Osteocyte (in vitro differentiated cells): ENCODE measurements at places on chromosomes 12 and 14. TPM values are rescaled to one million over a fixed set of nuclear protein-coding genes. Genes with fewer than 3 reads are reported as not detected.

- H3K36me3 ChIP-seq: no peaks in the 10 kb centered on the region
- H3K27ac ChIP-seq: no peak overlapping the region
- DNase-seq: peak; percentile 86
- H3K4me3 ChIP-seq: no peak overlapping the region
- H3K4me1 ChIP-seq: peaks cover 14% of the 10 kb centered on the region
Measured at GRCh38 chr12:120598674-120599463, 17.7 kb upstream of the POP5 start.

The C14orf93 gene
- total RNA-seq: 11.4 and 12.4 TPM in 2 replicates

The PRB3 gene
- not detected in 2 replicates for total RNA-seq

The RNASE7 gene
- not detected in 2 replicates for total RNA-seq

The DAO gene
- not detected in 2 replicates for total RNA-seq

DNA sequence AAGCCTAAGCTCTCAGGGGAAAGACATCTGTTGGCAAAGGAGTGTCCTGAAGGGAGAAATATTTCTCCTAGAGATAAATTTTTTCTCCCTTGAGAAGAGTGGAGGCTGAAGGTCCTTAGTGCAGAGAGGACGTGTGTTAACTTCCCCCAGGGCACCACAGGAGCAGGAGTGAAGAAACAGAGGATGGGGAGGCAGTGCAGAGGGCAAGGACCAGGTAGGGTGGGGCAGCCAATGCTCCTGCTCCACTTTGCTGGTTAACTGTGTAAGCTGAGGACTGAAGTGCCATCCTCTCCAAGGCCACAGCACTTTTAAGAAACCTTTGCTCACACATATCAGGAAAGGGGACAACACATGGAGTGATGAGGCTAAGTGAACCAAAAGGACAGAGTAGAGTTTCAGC, 4.0 kb downstream of the L3HYPDH start:
- H3K27me3 ChIP-seq: no peaks in the 10 kb centered on the region
- H3K4me3 ChIP-seq: no peak overlapping the region
- peaks cover 16% of the 10 kb centered on the region for H3K36me3 ChIP-seq
- H3K27ac ChIP-seq: peak overlapping the region; percentile 63

- no peaks in the 10 kb centered on the region for H3K27me3 ChIP-seq
- H3K36me3 ChIP-seq: peaks cover 4% of the 10 kb centered on the region
- no peak overlapping the region for H3K27ac ChIP-seq
- no peak overlapping the region for H3K4me3 ChIP-seq
- H3K4me1 ChIP-seq: peaks cover 2% of the 10 kb centered on the region
- DNase-seq: no peak
Measured at GRCh38 chr12:83016991-83017390, 330.3 kb downstream of the TMTC2 start.

The ITGB7 gene
- total RNA-seq: 0.83 TPM in 1 of 2 replicates, not detected in the other

GRCh38 chr14:86780876-86781510, 1212.0 kb downstream of the GALC start:
- H3K27ac ChIP-seq: no peak overlapping the region
- DNase-seq: no peak
- H3K36me3 ChIP-seq: no peaks in the 10 kb centered on the region
- no peak overlapping the region for H3K4me3 ChIP-seq
- H3K27me3 ChIP-seq: no peaks in the 10 kb centered on the region

DNA sequence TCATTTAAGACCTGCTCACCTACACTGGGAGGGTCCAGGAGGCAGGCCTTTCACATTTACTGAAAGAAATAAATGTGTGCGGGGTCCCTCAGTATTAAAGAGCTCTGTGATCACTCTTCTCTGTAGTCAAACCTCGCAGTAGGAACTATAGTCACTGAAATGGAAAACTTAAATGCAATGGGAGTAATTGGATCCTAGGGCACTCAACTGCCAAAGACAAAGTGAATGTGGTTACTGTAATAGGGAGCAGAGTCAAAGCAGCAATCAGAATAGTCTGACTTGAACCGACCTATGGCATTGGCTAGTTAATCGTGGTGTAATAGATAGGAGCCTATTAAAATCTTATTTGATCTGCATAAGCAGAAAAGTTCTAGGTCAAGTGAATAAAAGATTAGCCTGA, 26.6 kb upstream of the DYRK2 start:
- H3K36me3 ChIP-seq: no peaks in the 10 kb centered on the region
- no peaks in the 10 kb centered on the region for H3K27me3 ChIP-seq
- no peaks in the 10 kb centered on the region for H3K4me1 ChIP-seq
- DNase-seq: no peak
- no peak overlapping the region for H3K27ac ChIP-seq

DNA sequence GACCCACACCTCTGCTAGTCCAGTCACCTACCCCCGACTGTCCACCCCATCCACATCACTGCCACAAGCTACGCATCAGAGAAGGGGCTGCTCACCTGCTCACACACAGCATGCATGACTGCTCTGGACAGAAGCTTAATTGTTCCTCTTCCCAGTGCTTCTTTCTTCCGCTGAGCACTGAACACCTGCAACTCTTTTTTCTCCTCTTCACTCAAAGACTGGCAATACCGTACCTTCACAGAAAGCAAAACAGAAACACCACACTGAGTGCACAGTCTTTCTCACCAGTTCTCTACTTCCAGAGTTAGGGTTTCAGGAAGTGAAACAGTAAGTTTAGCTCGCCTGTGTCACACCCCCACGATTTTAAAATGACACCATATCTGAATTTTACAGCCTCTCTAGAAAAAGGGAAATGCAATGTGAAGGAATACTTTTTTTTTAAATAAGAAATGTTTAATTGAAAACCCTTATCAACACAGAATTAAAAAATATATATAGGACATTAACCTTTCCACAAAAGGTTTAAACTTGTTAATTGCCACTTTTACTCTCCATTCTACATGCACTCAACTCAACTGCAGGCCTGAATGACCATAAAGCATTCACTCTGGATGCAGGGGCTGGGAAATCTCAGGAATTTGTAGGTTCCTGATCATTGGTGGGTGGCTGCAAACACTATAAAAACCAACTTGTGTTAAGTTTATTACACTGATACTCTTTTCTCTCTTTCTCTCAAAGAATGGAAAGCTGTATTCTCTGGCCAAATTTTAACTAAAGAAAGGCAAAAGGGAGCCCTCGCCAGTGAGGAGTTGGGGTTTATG, 120.0 kb downstream of the PRICKLE1 start:
- H3K4me3 ChIP-seq: no peak overlapping the region
- no peaks in the 10 kb centered on the region for H3K27me3 ChIP-seq
- peaks cover 59% of the 10 kb centered on the region for H3K36me3 ChIP-seq
- DNase-seq: no peak
- H3K4me1 ChIP-seq: peaks cover 30% of the 10 kb centered on the region
- H3K27ac ChIP-seq: no peak overlapping the region

The OR6S1 gene
- total RNA-seq: not detected in 2 replicates

DNA sequence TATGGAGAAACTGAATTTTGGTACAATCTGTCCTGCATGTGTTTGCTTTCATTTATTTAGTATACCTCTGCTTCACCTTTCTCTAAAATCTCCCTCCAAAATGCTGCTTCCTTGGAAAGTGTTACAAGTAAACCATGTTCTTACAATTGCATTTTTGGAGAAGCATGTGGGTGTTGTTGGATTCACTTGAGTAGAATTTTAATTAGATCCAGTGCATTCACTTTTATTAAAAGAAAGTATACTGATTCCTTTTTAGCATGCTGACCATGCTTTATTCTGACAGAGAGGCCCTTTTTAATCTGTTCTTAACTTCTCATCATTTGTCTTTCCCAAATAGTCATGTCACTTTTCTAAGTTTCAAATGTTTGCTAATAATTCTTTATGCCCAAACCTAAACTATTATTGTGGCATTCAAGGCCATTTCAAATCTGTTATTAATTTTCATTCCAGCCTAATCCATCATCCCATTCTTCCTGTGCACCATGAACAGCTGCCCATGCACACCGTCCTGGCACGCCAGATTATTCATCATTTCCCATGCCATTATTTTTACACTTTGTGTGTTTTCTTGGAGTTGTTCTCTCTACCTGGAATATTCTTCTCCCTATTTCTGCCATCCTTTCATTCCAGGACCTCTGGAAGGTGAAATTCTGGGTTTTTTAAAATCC, 90.7 kb downstream of the METTL25 start:
- no peak overlapping the region for H3K27ac ChIP-seq
- no peaks in the 10 kb centered on the region for H3K27me3 ChIP-seq
- no peak overlapping the region for H3K4me3 ChIP-seq
- H3K36me3 ChIP-seq: peaks cover 5% of the 10 kb centered on the region
- no peak for DNase-seq

- no peak for DNase-seq
- no peak overlapping the region for H3K27ac ChIP-seq
- H3K27me3 ChIP-seq: peaks cover 31% of the 10 kb centered on the region
- H3K4me1 ChIP-seq: no peaks in the 10 kb centered on the region
- no peak overlapping the region for H3K4me3 ChIP-seq
Measured at GRCh38 chr14:77086951-77087350, 11.1 kb upstream of the CIPC start.

GRCh38 chr12:6850796-6851152, 312 bp downstream of the CDCA3 start:
- H3K27me3 ChIP-seq: no peaks in the 10 kb centered on the region
- peaks cover 16% of the 10 kb centered on the region for H3K36me3 ChIP-seq
- H3K27ac ChIP-seq: peak overlapping the region; percentile 99
- H3K4me1 ChIP-seq: peaks cover 34% of the 10 kb centered on the region

The TMEM52B gene
- total RNA-seq: not detected in 2 replicates

The CLEC2A gene
- not detected in 2 replicates for total RNA-seq

- no peak overlapping the region for H3K27ac ChIP-seq
- no peak overlapping the region for H3K4me3 ChIP-seq
- H3K27me3 ChIP-seq: no peaks in the 10 kb centered on the region
- no peak for DNase-seq
Measured at GRCh38 chr12:51962737-51963136, 11.2 kb downstream of the ACVR1B start.

DNA sequence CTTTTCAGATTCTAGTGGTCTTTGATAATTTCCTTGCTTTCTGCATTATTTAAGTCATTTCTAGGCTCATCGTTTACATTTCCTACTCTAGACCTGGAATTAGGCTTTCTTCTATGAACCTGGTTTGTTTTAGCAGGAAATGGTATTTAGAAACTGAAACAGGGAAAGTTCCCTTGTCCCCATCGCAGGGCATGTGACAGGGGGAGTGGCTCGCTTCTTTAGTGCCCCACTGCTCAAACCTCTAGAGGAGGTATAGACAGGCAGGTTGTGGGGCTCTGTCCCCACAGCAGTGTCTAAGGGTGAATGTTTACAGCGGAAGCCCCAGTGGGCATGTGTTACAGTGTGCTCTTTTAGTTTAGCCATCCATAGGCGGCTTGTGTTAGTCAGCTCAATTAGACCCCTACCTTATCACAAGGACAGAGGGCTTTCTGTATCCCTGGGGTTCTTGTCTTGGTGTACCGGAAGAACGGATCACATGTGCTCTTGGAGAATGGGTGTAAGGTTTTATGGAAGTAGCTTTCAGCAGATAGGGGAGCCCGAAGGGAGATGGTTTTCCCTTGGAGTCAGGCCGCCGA, 25.0 kb downstream of the IFT81 start:
- no peak for DNase-seq
- H3K27ac ChIP-seq: no peak overlapping the region
- no peak overlapping the region for H3K4me3 ChIP-seq
- H3K36me3 ChIP-seq: peaks cover 34% of the 10 kb centered on the region

The RFX4 gene
- not detected in 2 replicates for total RNA-seq

DNA sequence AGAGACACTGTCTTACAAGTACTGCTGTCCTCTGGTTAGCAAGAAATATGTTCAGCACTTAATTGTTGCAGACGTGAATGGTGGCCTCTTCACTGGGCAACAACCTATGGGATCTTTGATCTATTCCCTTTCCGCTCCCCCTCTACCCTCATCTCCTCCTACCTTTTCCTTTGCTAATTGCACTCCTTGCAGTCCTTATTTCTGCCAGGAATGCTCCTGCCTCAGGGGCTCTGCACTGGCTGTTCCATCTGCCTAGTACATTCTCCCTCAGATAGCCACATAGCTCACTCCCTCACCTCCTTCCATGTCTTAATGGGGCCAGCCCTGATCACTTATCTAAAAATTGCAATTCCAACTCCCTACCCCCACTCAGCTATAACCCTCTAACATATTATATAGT, 4.5 kb upstream of the NFYB start:
- no peak overlapping the region for H3K27ac ChIP-seq
- no peak for DNase-seq
- H3K4me3 ChIP-seq: no peak overlapping the region
- peaks cover 8% of the 10 kb centered on the region for H3K4me1 ChIP-seq
- no peaks in the 10 kb centered on the region for H3K36me3 ChIP-seq
- peaks cover 3% of the 10 kb centered on the region for H3K27me3 ChIP-seq

DNA sequence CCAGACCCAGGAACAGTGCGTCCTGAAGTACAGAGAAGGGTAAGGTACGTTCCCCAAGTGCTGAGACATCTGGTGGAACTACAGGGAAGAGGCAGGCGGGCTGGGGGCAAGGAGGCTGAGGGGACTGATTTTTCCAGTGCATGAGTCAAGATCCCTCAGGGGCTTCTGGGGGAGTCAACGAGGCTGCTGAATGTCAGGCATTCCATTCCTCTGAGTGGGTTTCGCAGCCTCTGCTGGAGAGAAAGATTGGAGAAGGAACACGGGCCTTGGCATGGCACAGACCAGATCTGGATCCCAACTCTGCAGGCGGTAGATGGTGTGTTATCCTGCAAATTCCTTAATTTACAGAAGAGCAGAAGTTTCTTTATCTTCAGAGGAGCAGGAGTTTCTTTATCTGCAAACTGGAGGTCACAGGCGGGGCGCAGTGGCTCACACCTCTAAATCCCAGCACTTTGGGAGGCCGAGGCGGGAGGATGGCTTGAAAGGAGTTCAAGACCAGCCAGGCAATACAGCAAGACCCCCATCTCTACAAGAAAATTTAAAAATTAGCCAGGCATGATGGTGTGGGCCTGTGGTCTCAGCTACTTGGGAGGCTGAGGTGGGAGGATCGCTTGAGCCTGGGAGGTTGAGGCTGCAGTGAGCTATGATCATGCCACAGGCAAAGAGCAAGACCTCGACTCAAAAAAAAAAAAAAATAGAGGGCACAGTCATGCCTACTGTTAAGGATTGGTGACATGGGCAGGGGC, 132.6 kb upstream of the MAP1LC3B2 start:
- peaks cover 50% of the 10 kb centered on the region for H3K4me1 ChIP-seq
- peak; percentile 96 for DNase-seq
- H3K4me3 ChIP-seq: peak overlapping the region; percentile 6
- H3K27ac ChIP-seq: peak overlapping the region; percentile 82

DNA sequence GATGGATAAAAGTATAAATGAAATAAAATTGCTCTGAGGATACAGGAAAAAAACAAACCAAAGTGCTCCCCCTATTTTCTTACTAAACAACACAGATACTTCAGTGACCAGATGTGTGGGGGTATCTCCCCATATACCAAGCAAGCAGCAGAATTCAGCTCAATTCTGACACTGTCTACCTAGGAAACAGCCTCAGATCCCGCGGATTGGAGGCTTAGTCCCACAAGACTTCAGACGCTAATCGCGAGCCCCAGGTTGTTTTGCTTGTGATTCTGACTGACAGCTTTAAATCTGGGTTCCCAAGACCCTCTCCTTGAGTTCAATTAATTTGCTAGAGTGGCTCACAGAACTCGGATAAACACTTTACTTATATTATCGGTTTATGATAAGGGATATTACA, 17.3 kb downstream of the NFKBIA start:
- DNase-seq: no peak
- H3K27me3 ChIP-seq: no peaks in the 10 kb centered on the region
- no peak overlapping the region for H3K4me3 ChIP-seq
- H3K4me1 ChIP-seq: peaks cover 64% of the 10 kb centered on the region
- H3K36me3 ChIP-seq: no peaks in the 10 kb centered on the region

GRCh38 chr12:32033406-32033805, 73.2 kb upstream of the BICD1 start:
- DNase-seq: no peak
- no peaks in the 10 kb centered on the region for H3K36me3 ChIP-seq
- H3K4me3 ChIP-seq: no peak overlapping the region
- H3K27me3 ChIP-seq: peaks cover 16% of the 10 kb centered on the region
- H3K4me1 ChIP-seq: peaks cover 4% of the 10 kb centered on the region

The OVCH1 gene
- total RNA-seq: 0.46 and 0.52 TPM in 2 replicates
